Glomerular endothelial cell (primary cell): ENCODE measurements at places on chromosomes 11 and 22. TPM values are rescaled to one million over a fixed set of nuclear protein-coding genes. Genes with fewer than 3 reads are reported as not detected.

SCO2 gene
- total RNA-seq = 2.6 and 7.3 TPM in 2 replicates

CLDN5 gene
- 1,303 and 1,795 TPM in 2 replicates for total RNA-seq

REXO2 gene
- 137 and 198 TPM in 2 replicates for total RNA-seq

OR8I2 gene
- not detected in 2 replicates for total RNA-seq

INSC gene
- total RNA-seq = 0.18 TPM in 1 of 2 replicates, not detected in the other

APOL1 gene
- total RNA-seq = 77.0 and 117 TPM in 2 replicates

MPPED2 gene
- not detected in 2 replicates for total RNA-seq

MMP12 gene
- not detected in 2 replicates for total RNA-seq

DEFB131B gene
- not detected in 2 replicates for total RNA-seq

POU2AF1 gene
- total RNA-seq = not detected in 2 replicates

FGF3 gene
- not detected in 2 replicates for total RNA-seq
